ENCODE measurements at places on chromosomes 4 and X.

DNA sequence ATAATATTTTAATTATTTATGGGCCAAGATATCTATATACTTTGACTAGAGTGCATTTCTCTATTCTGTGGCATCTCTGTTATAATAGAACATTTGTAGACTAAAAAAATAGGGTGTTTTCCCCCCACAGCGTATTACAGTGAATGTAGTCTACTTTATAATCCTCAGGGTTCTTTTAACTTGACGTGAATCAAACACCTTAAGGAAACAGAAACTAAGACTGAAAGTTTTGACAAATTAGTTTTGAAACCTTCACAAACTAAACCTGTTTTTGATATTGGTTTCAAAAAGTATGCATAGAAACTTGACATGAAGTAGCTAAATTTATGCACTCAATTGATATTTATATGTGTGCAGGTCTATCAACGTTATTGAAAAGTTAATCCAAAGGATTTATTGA lies 1963.1 kb upstream of the TENM3 start:
- DNase-seq = no peak

DNA sequence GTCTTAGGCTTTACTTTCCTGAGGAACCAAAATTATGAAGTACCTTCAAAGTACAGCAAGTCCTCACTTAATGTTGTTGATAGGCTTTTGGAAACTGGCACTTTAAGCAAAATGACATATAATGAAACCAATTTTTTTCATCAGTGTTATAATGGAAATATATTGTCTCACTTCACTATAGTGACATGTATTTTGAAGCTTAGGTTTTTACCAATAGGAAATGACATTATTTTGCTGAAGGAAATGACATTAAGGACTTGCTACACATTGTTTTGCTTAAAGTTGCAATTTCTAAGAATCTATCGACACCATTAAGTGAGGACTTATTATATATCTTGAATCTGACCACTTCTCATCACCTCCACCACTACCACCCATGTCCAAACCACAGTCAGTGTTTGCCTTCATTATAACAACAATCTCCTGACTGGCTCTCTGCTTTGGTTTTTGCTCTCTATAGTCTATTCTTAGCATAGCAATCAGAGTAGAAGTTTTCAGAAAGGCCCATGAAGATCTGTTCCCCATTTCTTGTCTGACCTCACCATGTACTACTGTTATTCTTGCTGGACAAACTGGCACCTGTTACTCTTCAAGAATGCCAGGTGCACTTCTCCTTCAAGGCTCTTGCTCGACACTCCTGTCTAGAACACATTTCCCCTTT lies 311.2 kb downstream of the BMPR1B start:
- DNase-seq = no peak

GRCh38 chr4:150310159-150310895 lies 232.1 kb downstream of the DCLK2 start:
- no peak for DNase-seq

- DNase-seq = no peak
Measured at GRCh38 chrX:1023676-1024075, 188.8 kb downstream of the CRLF2 start.

GRCh38 chr4:144384408-144384807 lies 243.9 kb upstream of the GYPA start:
- no peak for DNase-seq

- DNase-seq = no peak
Measured at GRCh38 chr4:151797853-151798252, 37.0 kb upstream of the GATB start.

- no peak for DNase-seq
Measured at GRCh38 chr4:211033-211511, 86.8 kb downstream of the ZNF718 start.

DNA sequence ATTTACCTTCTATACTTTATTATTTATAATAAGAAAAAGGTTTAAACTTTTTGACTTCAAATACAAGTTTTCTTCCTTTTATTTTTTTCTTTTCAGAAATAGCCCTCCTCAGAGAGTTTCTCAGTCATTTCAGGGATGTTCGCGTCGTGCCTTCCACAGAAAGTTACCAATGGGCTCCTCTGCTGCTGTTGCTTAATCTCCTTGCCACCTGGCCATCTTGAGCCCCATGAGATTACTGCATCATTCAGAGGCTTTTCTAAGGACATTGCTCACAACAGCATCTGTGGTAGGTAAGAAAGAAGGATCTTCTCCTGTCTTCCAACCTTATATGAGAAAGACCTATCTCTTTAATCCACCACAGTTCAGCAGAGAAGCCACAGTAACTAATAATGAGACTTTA lies 1361.9 kb upstream of the ADGRL3 start:
- DNase-seq = no peak
